ENCODE measurements at places on chromosomes 1 and 21. TPM values are rescaled to one million over a fixed set of nuclear protein-coding genes. Genes with fewer than 3 reads are reported as not detected.

DNA sequence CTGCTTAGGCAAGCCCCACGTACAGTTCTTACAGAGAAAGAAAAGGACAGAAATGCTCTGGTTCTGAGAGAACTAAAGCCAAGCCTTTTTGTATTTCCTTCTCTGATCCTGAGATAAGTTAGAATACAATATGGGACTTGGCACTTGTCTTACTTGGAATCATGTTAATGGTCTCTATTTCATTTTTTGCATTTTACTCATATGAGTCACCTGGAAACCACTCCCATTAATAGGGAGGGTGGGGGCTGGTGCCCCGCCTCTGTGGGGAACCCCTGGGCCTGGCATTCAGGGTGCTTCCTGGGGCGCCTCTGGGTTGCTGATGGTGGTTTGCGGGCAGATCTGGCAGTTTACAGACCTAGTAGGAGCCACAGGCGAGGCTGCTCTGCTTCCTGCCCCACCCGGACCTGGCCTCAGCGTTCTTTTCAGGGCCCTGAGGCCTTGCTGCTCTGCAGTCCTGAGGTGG, 26.7 kb downstream of the TSPAN2 start:
- DNase-seq = peak; percentile 78

- no peak for DNase-seq
These were observed 30.3 kb upstream of the CLIC4 start for GRCh38 chr1:24714859-24715520.

Gene C1orf53
- 0.24 TPM for polyA plus RNA-seq

- DNase-seq = no peak
These were observed 3.9 kb downstream of the RPS6KC1 start for GRCh38 chr1:213054733-213055591.

DNA sequence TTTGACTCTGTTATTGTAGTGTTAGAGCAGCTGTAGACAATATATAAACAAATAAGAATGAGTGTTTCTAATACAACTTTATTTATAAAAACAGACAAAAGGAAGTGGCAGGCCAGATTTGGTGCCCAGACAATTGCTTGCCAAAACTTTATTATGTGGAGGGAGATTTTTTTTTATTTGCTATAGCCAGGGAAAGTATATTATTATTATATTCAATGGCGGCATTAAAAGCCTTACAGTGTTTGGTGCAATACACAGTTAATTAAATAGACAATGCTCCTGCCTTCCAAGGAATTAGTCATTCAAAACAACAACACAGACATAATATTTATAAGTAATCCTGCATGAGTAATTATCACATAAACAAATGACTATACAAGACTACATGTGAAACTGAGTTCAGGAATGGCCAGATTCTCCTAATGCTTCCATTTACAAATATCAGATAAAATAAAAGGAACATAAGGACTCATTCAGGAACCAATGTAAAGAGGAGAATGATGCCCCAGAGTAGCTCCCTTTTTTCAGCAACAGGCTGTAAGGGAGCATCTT, 10.6 kb upstream of the RC3H1 start:
- DNase-seq = no peak

Gene FAM151A
- not detected for polyA plus RNA-seq

- DNase-seq = peak; percentile 18
These were observed 750 bp downstream of the RHOU start for GRCh38 chr1:228735871-228736586.

DNA sequence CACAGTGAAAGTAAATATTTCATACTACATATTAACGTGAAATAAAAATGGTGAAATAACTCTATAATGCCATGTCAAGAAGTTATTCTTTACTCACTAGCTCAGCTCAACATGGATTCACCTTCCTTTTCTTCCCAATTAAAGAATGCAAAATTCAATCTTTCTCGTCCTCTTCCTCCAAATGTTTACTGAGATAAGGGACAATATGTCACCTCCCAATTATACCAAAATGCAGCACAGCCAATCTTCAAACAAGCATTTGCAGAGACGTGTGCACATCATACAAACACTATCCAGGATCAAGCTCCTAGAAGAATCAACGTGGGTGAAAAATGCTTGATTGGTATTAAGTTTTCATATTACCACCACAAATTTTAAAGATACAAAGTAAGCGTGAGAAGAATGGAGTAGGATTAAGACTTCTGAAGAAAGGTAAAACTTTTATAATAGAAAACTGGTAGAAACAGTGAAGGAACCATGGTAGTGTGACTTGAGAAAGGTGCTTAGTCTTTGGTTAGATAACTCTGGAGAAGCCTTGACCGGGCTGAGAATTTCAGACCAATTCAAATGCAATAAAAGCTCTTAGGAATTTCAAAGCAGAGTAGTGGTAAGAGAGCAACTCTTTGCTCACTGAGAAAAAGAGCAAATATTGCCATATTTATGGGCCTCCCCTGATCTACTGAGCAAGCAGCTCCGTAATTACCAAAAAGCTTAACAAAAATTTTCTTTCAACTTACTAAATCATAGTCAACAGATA, 7.2 kb downstream of the PTP4A2 start:
- DNase-seq = no peak

Gene CFHR4
- not detected for polyA plus RNA-seq

Gene RGS1
- 180 TPM for polyA plus RNA-seq

Gene TMEM200B
- not detected for polyA plus RNA-seq

DNA sequence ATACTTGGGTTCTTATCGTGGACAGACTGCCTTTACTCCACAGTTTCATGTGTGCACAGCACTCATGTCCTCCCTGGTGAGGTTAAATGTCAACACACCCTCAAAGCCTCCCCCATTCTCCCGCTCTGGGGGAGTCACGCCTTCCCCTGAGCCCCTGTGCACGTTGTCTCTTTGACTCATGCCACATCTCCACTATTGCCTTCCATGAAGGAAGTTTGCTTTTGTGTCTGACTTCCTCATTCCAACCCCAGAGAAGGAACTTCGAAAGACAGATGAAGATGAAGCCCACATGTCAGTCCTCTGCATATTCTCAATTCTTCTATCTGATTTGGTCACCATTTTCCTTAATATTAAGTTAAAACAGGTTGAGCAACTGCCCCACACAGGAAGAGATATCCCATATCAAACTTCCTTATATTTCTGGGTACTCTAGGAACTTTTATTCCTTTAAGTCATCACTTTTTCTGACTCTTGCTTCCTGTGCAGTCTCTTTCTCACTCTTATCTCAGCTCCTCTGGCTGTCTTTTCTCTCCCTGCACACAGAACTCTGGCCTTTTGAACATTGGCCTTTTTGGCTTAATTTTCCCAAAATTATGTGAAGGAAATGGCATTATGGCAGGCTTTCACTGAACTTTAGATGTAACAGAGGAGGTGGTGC, 41.5 kb downstream of the C4BPA start:
- DNase-seq = no peak

GRCh38 chr1:172184506-172185191, 235.8 kb upstream of the C1orf105 start:
- no peak for DNase-seq

DNA sequence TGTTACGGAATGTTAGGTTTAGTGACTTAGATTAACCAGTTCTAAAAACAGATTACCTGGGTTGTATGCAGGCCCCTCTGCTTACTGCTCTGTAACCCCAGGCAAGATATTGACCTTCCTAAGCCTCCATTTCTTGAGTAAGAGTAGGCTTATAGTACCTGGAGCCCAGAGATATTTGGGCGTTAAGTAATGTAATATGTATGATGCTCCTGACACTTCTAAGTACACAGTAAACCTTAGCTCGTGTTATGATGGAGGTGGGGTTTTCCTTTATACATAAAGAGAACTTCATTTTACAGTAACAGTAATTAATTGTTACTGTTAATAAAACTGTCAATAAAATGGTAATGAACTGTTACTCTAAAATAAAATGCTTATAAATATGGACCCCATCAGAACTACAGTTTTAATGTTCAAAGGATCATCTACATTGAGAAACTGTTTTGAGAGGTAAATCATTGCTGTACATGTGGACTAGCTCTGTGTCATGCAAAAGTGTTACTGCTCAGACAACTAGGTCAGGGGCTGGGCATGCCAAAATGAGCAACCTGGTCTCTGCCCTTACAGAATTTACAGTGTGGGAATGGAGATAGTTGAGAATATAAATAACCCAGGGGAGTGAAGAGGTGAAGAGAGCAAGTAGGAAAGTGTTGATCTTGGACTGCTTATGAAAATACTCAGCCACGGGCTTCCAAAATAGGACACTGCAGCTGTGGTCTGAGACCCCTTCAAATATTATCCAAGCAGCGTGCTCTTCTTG, 26.6 kb downstream of the LRRC8C start:
- no peak for DNase-seq

DNA sequence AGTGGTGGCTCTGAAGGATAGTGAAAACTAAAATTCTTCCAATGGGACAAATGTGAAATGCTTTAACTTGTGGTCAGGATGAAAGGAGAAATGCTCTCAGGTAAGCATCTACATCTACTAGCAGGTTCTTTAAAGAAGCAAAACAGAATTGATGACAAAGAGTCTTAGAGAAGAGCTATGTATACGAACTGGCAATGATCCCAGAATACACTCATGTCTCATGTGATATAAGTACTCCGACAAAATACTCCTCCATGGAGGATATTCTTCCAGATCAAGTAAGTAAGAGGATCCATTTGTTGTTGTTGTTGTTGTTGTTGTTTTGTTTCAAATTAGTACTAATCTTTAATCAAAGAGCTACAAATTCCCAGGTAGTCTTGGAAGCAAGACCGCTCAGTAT, 174.0 kb upstream of the ATP1B1 start:
- DNase-seq = no peak

Gene PLA2G2E
- polyA plus RNA-seq = not detected

Gene NGF
- not detected for polyA plus RNA-seq

GRCh38 chr1:117312453-117313138, 54.7 kb upstream of the MAN1A2 start:
- DNase-seq = peak; percentile 13

Data from B cell (primary cell).